Activated CD4-positive, alpha-beta T cell treated with anti-CD3 and anti-CD28 coated beads, Interleukin-10, Interleukin-2, amounts not matched to agents 100 ng/mL and 50 ng/mL, durations not matched to agents 16 hours and 8 hours (primary cell): ENCODE measurements at places on chromosomes 13 and 19.

- peak; percentile 79 for DNase-seq
Measured at GRCh38 chr19:17873786-17874757, 2.3 kb downstream of the SLC5A5 start.

GRCh38 chr13:52845334-52845761 lies 3.1 kb downstream of the PCDH8 start:
- peak; percentile 22 for DNase-seq

DNA sequence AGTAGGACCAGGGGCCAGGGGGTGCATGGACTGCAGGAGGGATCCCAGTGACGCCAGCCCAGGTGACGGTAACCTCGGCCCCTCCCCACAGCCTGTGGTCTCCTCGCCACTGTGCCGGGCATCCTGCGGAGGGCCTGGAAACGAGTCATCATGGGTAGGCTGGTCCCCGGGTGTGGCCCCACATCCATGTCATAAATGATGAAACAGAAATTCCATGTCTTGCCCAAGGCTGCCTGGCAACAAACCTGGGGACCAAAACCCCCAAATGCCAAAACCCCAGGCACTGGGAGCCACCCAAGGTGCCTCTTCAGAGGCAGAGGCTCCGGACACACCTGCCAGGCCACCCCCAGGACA lies 20.9 kb downstream of the MAP2K2 start:
- peak; percentile 48 for DNase-seq

- DNase-seq = no peak
Measured at GRCh38 chr19:15923702-15924101, 10.6 kb downstream of the CYP4F11 start.

DNA sequence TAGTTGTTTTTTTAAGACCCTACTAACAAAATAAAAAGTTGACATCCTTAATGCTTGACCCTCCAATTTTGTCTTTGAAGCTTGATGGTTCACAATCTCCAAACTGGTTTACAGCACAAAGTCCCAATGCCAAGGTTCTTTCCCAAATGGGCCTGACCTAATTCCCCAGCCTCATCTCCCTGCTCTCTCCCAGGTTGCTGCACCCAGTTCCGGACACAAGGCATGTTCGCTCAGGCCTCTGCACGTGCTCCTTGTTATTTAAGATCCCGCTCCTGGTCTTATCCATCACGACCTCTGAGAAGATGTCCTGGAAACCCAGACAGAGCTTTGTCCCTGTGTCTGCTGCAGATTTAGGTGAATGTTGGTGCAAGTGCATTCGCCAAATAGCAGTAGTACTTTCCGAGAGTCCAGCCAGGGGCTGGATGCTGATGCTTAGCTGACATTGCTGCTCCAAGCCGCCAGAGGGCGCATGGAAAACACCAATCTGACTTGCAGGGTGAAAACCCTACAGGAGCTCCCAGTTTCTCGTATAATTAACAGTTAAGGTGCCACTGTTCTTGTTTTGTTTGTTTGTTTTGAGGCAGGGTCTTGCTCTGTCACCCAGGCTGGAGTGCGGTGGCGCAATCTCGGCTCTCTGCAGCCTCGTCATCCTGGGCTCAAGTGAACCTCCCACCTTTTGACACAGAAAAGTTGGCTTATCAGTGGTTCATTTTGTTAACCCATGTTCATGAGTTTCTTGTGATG lies 18.5 kb downstream of the LYPD3 start:
- DNase-seq = peak; percentile 84

- no peak for DNase-seq
Measured at GRCh38 chr19:56642711-56643459, at the start of gene SMIM17. Gene SMIM17 (plus strand): TSS chr19:56643159. CDS start chr19:56645668, 2,509 bp downstream.

DNA sequence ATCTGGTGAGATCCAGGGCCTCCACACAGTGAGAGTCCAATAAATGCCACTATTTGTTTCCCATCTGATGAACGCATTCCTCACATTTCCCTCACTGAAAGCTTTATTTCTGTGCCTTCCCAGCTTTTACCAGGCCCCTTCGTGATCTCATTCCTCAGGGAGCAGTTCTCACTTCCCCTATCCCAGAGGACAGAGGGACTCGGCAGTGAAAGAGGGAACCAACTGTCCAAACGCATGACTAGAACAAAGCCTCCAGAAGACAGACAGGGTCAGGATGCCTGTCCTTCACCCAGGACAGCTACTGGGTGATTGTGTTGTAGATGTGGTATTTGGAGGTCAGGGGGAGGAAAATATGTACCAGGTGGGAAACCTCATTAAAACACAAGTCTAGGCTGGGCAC lies 2.0 kb upstream of the ZBTB45 start:
- no peak for DNase-seq

DNA sequence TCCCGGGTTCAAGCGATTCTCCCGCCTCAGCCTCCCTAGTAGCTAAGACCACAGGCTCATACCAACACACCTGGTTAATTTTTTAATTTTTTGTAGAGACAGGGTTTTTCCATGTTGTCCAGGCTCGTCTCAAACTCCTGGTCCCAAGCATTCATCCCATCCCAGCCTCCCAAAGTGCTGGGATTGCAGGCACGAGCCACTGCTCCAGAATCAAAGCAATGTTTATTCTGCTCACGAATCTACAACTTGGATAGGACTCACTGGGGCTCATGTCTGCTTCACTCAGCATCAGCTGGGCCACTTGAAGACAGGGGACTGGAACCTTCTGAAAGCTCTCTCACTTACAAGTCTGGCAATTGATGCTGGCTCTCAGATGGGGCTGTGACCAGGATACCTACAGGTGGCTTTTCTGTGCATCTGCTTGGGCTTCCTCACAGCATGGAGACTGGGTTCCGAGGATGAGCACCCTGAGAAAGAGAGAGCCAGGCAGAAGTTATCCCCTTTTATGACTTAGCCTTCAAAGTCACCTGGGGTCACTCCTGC lies 8.2 kb upstream of the ZNF792 start:
- DNase-seq = no peak

DNA sequence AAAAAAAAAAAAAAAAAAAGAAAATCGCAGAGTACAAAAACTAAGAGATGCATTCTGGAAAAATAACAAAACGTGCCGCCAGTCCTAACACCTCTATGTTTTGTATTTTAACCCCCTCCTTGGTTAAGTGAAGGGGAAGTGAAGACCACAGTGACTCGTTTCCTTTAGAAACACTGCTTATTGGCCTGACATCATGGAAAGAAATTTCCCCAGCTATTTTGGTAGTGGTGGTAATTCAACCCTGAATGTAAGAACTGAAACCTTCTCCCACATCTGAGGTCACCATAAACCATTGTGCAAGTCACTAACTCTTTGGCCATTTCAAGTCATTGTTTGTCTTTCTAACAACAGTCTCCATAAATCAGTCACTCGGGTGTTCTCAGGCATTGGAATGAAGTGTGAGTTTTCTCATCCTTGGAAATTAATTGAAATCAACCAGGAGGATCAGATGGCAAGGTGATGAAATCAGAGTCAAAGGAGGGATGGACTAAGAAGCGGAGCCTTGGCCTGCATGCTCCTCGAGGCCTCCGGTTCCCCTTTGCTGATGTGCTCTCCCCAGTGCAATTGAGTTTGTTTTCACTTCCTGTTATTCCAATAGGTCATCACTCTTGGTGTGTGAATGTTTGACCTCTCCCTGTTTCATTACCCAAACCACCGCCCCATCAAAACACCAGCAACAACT lies 443.9 kb downstream of the FGF9 start:
- DNase-seq = peak; percentile 69

DNA sequence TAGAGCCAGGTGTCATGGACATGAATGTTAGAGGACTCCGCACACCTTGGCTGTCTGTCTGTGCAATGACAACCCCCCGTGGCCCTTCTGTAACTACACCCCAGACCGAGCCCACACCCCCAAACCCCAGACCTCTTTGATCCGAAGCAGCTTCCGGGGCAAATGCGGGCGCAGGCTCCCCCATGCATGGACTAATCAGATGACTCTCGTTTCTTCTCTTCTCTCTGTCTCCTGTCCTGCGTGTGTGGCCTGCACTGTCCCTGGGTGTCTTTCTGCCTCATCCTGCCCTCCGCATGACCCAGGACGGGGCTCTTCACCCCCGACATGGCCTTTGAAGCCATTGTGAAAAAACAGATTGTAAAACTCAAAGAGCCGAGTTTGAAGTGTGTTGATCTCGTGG lies 38.9 kb downstream of the TMED1 start:
- DNase-seq = peak; percentile 24
